ENCODE measurements at places on chromosomes 11 and 22. TPM values are rescaled to one million over a fixed set of nuclear protein-coding genes. Genes with fewer than 3 reads are reported as not detected.

DNA sequence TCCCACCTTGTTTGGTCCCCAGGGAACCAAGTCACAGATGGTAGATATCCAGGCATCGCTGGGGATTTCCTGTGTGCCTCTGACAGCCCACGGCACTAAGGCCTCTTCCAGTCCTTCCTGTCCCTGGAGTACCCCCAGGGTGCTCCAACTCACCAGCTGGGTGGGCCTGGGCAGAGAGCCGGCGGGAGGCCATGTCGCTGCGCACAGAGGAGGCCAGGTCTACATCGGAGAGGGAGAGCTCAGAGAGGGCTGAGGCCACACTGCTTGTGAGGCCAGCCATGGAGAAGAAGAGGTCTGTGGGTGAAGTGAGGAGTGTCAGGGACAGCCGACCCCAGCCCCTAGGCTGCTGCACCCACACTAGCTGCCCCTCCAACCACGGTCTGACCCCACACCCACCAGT lies 5.3 kb downstream of the ATG2A start:
- DNase-seq, result no peak

The KLHL35 gene
- total RNA-seq, result 1.1 TPM

DNA sequence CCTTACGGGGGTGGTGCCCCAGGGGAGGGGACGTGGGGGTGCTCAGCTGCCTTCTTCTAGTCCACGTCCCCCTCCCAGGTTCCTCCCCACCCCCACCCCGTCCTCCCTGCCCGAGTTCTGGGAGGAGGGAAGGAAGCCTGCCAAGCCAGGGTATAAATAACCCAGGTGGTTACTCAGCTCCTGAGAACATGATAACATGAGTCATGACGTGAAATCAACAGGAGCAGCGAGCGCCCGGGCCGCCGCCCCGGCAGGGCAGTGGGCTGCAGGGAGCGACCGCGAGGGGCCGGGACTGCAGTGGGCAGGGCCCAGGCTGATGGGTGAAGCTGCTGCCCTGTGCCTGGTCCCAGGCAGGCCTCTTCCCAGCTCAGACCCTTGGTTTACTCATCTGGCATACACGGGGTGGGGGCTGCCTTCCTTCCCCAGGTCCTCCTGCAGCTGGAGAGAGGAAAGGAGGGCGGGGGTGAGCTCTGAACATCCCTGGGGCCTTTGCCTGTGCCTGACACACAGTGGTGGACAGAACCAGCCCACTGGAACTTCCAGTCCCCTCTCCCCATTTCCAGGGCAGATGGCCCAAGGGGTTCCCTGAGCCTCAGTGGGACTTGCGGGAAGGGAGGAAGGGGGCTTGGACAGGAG lies 8.8 kb upstream of the PDGFB start:
- DNase-seq, result no peak

- no peak for DNase-seq
Observed at GRCh38 chr11:94447149-94447548, 45.9 kb upstream of the GPR83 start.

The CNGA4 gene
- not detected for total RNA-seq

GRCh38 chr22:25602916-25603315 lies 38.4 kb downstream of the GRK3 start:
- DNase-seq, result no peak

DNA sequence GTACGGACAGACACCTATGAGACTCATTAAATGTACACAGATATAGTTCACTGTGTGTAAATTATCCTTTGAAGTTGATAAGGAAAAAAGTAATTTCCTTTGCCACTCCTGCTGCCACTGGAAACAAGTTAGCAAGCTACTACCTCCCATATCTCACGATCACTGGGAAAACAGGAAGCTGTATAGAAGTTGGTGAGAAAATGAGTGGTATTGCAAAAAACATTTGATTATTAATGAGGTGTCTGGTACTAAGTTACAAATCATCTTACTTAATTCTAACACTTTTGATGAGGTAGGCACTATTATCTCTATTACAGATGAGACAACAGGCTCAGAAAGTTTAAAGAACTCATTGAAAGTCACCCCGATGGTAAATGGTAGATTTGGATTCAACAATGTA lies 68.5 kb downstream of the GAB2 start:
- DNase-seq, result no peak

DNA sequence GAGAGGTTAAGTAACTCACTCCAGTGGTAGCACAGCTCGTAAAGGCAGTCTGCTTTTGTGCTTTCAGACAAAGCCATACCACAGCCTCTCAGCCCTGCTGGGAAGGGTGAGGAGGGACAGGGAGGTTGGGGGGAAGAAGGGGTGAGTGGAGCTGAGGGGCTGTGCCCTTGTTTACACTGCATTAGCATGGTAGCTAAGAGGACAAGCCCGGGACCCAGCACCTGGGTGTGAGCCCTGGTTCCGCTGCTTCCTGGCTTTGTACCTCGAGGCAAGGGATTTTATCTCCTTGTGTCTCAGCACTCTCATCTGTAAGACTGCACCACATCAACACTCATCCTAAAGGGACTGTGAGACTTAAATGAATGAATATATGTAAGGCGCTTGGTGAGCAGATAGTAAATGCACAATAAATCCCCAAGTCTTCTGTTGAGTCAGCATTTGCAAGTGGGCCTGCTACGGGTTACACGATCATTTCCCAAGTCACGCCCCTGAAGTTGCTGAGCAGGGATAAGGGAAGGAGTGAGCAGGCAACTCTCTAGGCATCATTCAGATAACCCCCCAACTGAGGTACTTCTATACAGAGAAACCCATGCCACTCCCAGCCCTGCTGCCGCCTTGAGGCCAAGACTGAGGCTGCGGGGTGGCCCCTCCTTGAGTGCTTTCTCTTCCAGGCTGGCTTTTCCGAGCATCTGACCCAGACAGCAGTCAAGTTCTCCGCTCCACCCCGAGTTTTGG lies 7.5 kb downstream of the RASD2 start:
- peak; percentile 47 for DNase-seq

DNA sequence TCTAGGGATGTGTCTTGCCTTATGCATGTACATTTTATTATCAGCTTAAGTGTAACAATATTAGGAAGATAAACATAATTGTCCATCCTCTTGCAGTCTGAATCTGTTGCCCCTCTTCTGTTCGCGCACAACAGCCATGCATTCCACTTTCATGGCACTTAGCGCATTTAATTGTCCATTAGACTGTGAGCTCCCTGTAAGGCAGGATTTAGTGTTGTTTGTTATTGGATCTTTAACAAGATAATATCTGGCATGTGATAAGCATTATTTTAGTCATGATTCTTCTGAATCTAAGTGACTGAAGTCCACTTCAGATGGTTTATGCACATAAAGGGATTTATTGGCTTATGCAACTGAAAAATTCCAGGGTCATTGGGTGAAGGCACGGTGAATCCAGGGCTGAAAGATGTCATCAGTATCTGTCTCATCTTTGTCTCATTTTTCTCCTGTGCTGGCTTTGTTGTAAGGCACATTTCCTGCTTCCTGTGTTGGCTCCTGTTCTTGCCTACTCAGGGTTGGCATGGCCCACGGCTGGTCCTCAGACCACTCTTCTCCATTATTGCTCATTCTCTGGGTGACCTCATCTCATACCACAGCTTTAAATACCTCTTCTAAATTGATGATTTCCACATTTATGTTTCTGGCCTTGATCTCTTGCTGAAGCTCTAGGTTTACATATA lies 37.6 kb downstream of the ATXN10 start:
- peak; percentile 40 for DNase-seq

DNA sequence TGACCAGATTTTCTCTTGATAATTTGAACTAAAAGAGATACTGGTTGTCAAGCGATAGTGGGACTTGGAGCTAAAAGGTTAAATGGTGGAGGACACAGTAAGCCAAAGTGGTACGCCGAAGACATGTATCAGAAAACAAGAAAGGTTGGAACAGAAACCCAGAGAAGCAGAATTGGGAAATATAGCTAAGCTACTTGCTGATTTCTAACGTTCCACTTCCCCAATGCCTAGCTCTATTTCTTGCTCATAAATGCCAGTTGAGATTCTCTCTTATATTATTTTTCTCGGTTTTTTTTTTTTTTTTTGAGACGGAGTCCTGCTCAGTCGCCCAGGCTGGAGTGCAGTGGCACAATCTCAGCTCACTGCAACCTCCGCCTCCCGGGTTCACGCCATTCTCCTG lies 12.7 kb downstream of the TMEM41B start:
- no peak for DNase-seq

- DNase-seq, result no peak
Observed at GRCh38 chr11:1195682-1196515, 27.0 kb upstream of the MUC5B start.

The HSPB2 gene
- total RNA-seq, result not detected

- DNase-seq, result peak; percentile 71
Observed at GRCh38 chr11:65116370-65117205, 913 bp downstream of the ZNHIT2 start.

- DNase-seq, result no peak
Observed at GRCh38 chr11:30089921-30090320, 73.1 kb upstream of the KCNA4 start.

DNA sequence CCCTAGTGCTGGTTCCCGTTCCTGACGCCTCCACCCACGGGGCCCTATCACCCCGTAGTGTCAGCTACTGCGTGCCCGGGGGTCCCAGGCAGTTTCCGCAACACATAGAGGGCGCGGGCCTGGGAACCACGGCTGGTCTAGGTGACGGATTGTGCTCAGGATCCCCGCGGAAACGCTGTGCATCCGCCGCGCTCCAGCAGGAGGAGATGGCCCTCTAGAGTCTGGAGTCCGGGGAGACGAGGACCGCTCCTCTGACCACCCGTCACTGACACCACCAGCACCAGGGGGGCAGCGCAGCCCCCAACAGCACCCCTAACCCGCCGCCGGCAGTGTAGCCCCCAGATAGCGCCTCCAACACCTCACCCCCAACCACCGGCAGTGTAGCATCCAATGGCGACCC lies 4.4 kb upstream of the RFPL3 start:
- DNase-seq, result no peak

DNA sequence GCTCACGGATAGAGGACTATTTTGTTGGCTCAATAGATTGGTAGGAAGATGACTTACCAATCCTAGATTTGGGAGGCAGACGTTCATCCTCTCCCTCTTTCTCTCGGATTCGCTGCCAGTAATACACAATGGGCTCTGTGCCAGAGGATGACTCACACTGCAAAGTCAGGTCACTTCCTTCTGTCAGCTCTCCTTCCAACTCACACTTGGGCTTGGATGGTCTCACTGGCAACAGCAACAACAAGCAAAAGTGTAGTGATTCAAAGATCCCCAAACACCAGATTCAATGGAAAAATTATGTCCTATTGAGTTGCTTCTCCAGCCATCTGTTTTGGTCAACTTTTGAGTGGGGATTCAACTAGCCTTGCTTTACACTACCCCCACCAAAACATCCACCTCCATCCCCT lies 21.7 kb upstream of the HSPA8 start:
- DNase-seq, result peak; percentile 95

DNA sequence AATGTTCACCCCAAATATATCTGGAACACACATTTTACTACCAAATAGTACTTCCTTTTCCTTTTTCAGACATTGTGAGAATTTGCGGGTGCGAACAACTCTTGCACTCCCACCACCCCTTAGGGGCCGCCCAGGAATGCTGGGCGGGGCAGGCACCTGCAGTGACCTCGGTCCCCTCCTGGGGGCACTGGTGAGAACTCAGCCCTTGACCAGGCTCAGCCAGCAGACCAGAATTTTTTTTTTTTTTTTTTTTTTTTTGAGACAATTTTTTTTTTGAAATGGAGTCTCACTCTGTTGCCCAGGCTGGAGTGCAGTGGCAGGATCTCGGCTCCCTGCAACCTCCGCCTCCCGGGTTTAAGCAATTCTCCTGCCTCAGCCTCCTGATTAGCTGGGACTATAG lies 75.8 kb downstream of the ARHGAP8 start:
- peak; percentile 35 for DNase-seq

DNA sequence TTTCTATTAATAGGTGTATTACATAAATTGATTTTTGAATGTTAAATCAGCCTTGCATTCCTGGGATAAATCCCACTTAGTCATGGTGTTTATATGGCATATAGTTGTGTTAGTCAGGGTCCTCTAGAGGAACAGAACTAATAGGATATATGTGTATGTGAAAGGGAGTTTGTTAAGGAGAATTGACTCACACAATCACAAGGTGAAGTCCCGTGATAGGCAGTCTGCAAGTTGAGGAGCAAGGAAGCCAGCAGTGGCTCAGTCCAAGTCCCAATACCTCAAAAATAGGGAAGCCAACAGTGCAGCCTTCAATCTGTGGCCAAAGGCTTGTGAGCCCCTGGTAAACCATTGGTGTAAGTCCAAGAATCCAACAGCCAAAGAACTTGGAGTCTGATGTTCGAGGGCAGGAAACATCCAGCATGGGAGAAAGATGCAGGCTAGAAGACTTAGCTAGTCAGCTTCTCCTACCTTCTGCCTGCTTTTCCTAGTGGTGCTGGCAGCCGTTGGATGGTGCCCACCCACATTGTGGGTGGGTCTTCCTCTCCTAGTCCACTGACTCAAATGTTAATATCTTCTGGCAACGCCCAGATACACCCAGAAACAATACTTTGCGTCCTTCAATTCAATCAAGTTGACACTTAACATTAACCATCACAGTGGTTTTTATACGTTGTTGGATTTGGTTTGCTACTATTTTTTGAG lies 12.9 kb downstream of the SFI1 start:
- DNase-seq, result no peak

DNA sequence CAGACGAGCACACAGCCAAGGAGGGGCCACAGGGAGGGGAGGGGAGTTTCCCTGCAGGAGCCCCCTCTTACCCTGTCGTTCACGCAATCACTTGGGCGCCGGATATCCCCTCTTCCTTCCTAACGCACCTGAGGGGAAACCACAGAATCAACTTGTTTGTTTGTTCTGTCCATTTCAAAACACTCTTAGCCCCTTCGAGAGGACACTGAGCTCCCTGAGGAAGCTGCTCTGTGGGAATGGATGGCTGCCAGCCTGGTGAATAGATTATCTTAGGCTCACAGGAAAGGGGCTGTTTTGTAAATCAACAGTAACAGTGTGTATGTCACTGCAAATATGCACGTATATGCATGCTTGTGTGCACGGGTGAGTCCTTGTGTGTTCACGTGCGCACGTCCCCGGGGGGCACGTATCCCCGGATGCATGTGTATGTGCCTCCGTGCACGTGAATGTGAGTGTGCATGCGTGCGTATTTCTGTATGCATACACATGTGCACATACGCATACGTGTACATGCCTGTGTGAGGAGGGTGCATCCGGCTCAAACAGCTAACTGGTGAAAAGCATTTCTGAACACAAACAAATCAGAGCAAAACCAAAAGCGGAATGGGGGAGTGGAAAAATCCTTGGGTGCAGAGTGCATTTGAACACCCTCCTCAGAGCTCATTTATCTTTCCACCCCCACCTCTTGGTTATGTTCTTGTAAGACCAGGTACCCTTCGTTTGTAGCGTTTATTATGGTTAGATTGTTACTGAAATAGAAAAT lies 7.2 kb downstream of the ARSA start:
- peak; percentile 91 for DNase-seq
